ENCODE measurements at places on chromosomes 12 and 14.

DNA sequence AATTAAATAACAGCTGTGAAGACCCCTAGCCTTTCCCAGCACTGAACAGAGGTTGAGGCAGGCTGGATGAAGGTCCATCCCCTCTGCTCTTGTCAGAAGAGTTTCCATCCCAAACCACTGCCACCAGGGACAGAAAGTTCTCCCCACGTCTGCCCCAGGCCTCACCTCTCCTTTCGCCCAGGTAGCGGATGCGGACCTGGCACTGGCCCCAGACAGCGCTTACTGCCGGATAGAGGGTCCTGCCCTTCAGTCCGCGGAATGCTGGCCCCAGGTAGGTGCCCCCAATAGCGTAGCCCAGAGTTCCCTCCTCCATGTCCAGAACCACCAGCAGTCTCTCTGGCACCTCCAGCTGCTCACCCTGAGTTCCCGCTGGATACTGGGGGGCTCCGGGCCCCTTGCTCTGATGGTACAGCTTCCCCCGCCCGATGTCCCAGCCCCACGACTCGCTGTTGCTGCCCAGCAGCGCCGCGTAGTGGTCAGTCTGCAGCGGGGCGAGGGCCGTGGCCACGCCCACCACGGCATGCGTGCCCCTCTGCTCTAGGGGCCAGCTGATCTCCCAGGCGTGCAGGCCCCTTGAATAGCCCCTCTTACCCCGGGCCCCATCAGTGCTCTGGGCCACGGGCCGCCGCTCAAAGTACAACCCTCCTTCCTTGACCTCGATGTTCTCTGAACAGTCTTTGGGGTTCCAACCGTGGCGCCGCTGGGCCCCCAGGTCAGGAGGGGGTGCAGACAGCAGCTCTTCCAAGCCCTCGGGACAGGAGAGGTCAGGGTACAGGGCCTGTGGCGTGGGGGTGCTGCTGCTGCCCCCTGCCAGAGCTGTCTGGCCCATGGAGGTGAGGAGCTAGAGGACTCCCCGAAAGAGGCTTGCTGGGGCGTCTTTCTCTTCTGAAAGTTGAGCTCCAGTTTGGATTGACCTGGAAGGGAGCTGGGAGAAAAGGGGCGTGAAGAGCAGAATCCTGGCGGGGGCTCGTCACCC is 742 bp downstream of the SPSB2 start:
- no peak for DNase-seq

DNA sequence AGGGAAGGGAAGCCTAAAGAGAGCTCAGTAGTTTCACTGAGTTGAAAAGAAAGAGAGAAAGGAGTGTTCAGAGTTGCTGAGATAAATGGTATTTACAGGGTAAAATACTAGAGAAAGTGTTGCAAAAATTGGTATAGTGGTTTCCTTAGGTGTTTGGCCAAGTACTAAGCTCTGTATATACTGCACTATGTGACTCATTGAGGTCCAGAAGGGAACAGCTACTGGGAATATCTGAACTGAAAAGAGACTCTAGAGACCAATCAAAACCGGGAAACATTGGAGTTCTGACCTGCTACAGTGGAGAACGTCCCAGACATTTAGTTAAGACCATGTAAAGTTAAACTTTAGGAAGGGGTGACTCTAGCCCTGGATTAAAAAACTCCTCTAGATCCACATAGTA is 42.7 kb upstream of the ALX1 start:
- DNase-seq = no peak

DNA sequence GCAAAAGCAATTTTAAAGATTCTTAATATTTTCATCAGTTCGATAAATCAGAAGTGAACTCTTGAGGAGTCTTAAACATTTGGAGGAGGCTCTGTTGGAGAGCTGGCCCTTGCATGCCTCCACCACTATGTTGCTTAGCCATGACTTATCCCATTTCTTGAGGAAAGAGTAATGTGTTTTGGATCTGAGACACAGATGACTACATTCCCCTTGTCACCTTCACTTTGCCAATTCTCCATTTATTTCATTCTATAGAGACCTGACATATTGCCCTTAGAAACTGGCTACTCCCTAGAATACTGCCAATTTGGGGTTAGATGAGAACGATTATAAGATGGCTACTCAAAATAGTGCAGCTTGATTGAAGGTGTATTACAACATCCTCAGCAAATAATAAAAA is 157.4 kb upstream of the TMEM260 start:
- DNase-seq = no peak

- no peak for DNase-seq
Observed at GRCh38 chr12:91422811-91423692, 240.4 kb upstream of the DCN start.

- DNase-seq = no peak
Observed at GRCh38 chr12:103728323-103728722, 112.7 kb downstream of the NT5DC3 start.

DNA sequence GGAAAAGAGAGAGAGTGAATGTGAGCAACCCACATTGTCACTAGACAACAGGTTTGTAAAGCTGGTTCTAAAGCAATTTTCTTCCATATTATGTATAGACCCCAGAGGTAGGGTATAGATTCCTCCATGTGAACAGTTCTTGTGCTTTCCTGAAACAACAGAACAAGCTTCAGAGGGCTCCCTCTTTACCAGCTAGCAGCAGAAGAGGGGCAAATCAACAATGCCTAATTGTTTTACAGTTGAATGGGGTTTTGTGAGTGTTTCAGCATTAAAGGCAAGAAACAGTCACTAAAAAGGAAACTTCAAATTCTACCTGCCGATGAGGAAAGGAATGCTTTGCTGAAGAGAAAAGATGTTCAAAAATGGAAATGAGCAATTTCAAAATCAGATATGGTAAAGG is 341.2 kb upstream of the KITLG start:
- no peak for DNase-seq

- DNase-seq = no peak
Observed at GRCh38 chr12:69024907-69025306, 91.9 kb upstream of the CPM start.

GRCh38 chr12:100610666-100611430 is 37.4 kb downstream of the GAS2L3 start:
- no peak for DNase-seq

DNA sequence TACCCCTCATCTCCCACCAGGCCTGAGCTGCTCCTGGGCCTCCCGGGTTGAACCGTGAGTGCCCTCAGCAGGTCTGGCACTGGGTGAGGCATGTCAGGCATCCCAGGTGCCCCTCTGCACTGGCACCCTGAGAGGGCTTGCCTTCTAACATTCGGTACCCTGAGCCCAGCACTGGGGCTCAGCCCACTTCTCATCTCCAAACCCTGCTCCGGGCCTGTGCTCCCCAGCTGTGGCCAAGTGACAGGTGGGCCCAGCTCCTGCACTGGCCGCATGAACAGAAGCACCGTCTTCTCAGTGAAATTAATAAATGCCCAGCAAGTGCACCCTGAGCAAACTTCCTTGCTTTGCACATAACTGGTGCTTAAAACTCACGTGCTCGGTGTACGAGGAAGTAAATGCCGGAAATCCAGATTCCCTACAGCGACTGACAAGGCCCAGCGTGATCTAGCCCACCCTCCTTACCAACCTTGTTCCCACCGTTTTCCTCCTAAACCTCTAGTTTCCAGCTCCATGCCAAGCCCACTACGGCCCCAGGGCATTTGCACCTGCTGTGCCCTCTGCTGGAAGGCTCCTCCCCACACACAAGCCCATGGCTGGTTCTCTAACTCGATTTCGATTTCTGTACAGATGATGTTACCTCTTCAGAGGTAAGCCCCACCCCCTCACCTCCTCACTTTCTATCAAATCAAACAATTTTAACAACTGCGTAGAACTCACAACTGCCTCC is 115.2 kb upstream of the NCOR2 start:
- DNase-seq = no peak

DNA sequence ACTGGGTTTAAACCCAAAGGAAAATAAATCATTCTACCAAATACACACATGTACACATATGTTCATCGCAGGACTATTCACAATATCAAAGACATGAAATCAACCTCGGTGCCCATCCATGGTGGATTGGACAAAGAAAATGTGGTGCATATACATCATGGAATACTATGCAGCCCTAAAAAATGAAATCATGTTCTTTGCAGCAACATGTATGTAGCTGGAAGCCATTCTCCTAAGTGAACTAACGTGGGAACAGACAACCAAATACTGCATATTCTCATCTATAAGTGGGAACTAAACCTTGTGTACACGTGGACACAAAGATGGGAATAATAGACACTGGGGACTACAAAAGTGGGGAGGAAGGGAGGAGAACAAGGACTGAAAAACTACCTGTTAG is 96.6 kb downstream of the LMNTD1 start:
- no peak for DNase-seq

- DNase-seq = no peak
Observed at GRCh38 chr14:70881549-70882177, 25.6 kb upstream of the PCNX1 start.

- no peak for DNase-seq
Observed at GRCh38 chr12:124364543-124364942, 69.7 kb downstream of the RFLNA start.

DNA sequence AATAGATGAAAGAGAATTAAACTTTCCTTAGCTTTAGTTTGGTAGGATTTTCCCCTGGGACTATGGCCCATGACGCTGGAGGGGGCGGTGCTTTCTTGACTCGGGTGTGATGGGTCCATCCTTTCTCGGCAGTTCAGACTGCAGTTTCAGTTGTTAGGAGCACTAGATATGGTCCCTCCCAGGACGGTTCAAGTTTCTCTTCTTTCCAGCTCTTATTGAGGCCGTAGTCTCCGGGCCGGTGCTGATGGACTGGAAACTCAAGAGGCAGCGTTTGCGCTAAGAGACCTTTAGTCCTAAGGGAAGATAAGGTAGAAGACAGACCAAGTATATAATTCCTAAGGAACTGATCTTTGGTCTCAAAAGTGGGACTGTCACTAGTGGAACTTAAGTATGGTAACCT is 111.2 kb downstream of the RIN3 start:
- DNase-seq = no peak
